Prostate gland (tissue), 2 donors: ENCODE measurements at places on chromosomes 2 and 18.

- no peak overlapping the region for H3K4me3 ChIP-seq
- no peak overlapping the region for H3K27ac ChIP-seq
- no peaks in the 10 kb centered on the region for H3K27me3 ChIP-seq
- no peak for DNase-seq
- no peaks in the 10 kb centered on the region for H3K36me3 ChIP-seq
These were observed 212.4 kb upstream of the PXDN start for GRCh38 chr2:1956520-1957289.

GRCh38 chr2:38991899-38992298, 102.2 kb downstream of the ARHGEF33 start:
- no peaks in the 10 kb centered on the region for H3K4me1 ChIP-seq
- H3K27ac ChIP-seq, result no peak overlapping the region
- DNase-seq, result no peak
- H3K4me3 ChIP-seq, result no peak overlapping the region
- H3K36me3 ChIP-seq, result no peaks in the 10 kb centered on the region
- H3K27me3 ChIP-seq, result no peaks in the 10 kb centered on the region

- no peaks in the 10 kb centered on the region for H3K27me3 ChIP-seq
- H3K4me3 ChIP-seq, result no peak overlapping the region
- H3K4me1 ChIP-seq, result no peaks in the 10 kb centered on the region
- DNase-seq, result no peak
- H3K36me3 ChIP-seq, result no peaks in the 10 kb centered on the region
These were observed 32.2 kb downstream of the AQP12A start for GRCh38 chr2:240723851-240724250.

DNA sequence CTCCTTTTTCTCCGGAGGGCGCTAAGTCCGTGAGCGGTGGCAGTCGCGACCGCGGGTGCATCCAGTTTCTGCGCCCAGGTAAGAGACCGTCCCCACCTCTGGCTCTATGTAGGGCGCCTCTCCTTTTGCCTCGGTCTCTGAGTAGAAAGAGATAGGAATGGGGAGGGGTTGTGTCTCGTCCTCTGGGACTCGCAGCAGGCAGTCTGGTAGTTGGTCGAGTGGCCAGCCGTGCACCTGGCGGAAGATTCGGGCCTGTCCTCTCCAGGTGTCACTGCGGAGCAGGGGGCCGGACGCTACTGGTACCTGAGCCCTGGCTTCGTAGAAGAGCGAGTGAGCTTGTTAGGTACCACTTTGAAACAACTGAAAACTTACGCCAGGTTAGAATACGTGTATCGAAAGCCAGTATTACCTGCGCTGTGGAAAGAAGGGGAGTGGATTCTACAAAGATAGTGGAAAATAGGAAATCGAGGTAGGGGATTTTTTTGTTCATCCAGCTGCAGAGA, 403 bp downstream of the MAP2 start:
- peak overlapping the region; percentile 51 for H3K27ac ChIP-seq
- peak overlapping the region; percentile 49 for H3K4me3 ChIP-seq
- H3K36me3 ChIP-seq, result no peaks in the 10 kb centered on the region

DNA sequence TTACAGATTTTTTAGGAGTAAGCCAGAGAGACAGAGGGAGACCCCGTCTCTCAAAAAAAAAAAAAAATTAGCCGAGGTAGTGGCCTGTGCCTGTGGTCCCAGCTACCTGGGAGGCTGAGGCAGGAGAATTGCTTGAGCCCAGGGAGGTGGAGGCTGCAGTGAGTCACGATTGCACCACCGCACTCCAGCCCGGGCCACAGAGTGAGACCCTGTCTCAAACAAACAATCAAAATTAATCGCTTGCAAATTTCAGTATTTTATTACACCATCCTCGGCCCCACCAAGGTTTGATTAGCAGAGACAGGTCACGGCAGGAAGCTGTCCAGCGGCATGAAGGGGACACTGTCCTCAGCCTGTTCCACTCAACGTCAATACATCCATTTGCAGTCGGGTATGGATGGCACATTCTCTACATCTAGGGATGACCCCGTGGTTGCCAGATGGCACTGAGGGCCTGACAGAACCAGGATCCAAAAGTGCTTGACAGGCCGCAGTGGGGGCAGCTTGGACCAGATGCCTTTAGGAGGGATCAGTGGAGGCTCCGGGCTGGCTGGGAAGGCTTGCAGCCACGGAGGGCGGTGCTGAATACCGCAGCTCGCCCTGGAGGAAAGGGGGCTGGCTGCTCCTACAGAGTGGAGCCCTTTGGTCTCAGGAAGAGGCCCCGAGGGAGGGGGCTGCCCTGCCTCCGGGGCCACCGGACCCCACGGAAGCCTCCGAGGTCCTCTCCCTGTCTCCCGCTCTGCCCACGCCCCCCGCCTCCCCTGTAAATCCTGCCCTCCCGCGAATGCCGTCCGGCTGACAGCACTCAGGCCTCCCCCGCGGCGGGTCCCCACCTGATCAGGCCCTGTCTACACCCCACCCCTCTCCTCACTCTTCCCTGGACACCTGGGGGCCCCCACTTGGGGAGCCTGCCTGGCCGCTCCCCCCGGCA, 13.1 kb downstream of the ASPRV1 start:
- no peak overlapping the region for H3K4me3 ChIP-seq
- no peaks in the 10 kb centered on the region for H3K27me3 ChIP-seq
- H3K27ac ChIP-seq, result no peak overlapping the region
- no peaks in the 10 kb centered on the region for H3K4me1 ChIP-seq
- no peaks in the 10 kb centered on the region for H3K36me3 ChIP-seq

DNA sequence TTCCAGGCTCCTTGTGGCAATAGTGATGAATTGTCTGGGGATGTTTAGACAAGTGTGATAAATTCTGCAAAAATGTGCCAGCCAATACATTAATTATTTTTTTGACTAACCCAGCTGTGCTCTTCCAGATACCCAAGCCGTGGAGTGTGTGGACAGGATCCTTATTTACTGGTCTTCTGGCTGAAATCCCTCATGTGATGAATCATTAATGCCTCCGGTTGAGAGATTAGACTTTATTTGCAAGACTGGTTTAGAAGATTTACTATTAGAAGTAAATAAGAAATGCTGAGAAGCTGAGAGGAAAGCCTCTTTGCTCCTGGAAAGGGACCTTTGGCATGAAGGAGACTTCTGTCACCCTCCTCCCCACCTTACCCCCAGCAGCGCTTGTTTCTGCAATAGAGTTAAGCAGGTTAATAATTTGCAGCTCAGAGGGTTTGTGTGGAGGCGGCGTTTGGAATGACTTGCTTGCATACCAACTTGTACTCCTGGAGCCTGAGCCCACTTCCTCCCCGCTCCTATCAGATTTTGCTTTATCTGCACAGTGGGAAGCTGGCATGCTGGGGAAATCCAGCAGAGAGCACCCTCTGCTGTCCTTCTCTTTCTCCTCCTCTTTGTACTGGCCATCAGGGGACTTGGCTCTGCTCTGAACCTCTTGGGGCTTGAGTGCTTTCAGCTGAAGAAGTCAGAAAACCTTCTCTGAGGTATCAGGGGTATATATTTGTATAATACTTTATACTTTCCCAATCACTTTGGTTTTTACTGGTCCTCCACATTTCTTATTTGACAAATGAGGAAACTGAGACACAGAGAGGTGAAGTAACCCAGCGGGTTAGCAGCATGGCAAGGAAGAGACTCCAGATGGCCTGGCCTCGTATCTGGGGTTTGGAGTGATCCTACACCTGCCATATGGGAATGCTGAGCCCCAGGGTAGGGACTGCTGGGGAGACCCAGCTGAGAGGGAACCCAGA, 16.3 kb downstream of the SLC3A1 start:
- no peak overlapping the region for H3K4me3 ChIP-seq
- H3K27ac ChIP-seq, result no peak overlapping the region
- H3K4me1 ChIP-seq, result no peaks in the 10 kb centered on the region
- no peaks in the 10 kb centered on the region for H3K27me3 ChIP-seq

DNA sequence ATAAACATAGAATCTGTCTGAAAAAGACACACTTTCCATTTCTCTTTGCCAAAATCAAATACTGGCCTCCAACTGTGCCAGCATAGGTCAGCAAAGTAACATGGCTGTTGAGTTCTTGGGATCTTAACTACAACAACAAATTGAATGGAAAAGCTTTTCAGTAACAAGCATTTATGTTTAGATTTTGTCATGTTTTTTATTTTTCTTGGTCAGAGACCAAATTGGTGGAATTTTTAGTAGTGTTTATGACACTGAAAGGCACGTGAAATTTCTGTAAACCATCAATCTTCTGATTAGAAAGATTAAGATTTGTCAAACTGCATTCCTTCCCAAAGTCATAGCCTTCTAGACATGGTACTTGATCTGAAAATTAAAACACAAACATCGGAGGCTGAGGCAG, 77.6 kb downstream of the PDE1A start:
- DNase-seq, result no peak
- no peak overlapping the region for H3K27ac ChIP-seq
- H3K36me3 ChIP-seq, result no peaks in the 10 kb centered on the region
- no peak overlapping the region for H3K4me3 ChIP-seq
